ENCODE measurements at places on chromosomes 3 and 15.

GRCh38 chr3:135136361-135137100, 341.5 kb downstream of the EPHB1 start:
- DNase-seq = no peak

- no peak for DNase-seq
These were observed 866.9 kb downstream of the FHIT start for GRCh38 chr3:60384341-60384740.

GRCh38 chr3:87035339-87035738, 44.4 kb upstream of the VGLL3 start:
- DNase-seq = no peak

DNA sequence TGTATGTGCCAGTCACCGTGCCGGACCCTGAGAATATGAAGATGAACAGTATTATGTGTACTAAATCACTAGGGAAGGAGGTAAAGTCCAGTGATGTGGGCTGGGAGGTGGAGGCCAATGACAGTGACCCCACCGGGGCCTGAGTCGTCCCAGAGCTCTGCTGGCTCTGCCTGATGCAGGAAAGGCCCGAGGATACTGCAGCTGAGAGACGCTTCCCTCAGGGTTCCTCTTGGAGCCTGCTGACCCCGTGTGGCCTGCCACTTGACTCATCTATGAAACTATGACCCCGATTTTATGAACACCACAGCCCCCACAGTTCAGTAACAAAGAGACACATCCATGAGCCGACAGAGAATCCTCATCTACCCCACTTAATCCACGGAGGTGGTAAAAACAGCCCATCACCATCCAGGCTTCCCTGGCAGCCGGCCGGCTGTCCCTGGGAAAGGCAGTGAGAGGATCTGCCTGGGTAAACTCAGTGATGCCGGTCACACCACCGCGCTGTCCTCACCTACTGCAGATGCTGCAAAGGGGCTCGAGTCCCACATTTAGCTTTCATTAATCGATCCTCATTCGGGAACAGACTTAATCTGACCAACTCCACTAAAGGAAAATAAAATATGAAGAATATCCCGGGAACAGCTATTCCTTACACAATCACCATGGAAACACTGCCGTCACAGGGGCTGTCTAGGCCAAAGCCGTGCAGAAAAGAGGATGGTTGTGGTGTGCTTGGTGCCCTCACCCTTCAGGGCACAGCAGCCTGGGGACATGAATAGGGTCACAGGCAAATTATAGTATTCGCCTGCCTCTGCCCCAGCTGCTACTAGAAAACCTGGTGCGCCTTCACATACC, 82.9 kb downstream of the ARRDC4 start:
- no peak for DNase-seq

GRCh38 chr3:137330246-137330645, 372.5 kb downstream of the IL20RB start:
- no peak for DNase-seq

GRCh38 chr3:37527361-37527760, 334.3 kb upstream of the CTDSPL start:
- no peak for DNase-seq

DNA sequence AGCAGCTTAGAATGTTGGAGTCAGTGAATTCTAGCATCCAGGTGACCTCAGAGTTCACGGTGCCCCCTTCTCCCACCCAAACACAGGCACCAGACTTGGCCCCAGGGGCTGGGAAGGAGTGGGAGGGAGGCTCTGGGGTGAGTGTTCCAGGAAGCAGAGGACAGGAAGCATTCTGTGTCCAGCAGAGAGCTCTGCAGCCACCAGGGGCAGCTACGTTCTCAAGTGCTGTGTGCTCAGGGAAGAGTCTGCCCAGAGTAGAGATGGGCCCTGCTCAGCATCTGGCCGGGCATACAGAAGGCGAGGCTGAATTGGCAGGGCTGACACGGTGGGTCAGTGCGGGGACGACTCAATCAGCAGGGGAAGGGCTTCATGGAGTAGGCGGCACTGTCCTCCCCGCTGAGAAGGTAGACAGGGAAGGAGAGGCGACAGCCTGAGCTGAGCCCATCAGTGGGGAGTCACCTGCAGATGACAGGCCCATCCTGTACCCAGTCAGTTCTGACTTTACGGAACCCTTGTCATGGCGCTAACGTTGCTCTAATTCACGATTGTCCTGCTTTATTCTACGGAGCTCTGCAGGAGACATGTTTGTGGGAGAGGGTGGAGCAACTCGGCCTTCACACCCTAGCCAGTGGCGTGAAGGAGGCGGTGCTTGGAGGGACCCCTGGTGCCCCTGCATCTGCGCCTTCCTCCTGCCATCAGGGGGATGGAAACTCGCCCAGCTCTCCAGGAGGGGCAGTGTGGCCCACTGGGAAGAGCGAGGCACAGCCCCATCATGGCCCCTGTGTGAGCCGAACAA, 82.2 kb downstream of the C3orf70 start:
- DNase-seq = no peak

- no peak for DNase-seq
These were observed 430.4 kb downstream of the RBMS3 start for GRCh38 chr3:29711255-29711771.

GRCh38 chr3:160686955-160687535, 10.1 kb downstream of the ARL14 start:
- no peak for DNase-seq

GRCh38 chr3:23496165-23496564, 293.0 kb downstream of the UBE2E2 start:
- no peak for DNase-seq

GRCh38 chr3:78871048-78871447, 896.8 kb downstream of the ROBO1 start:
- no peak for DNase-seq

- no peak for DNase-seq
These were observed 669.5 kb downstream of the SQOR start for GRCh38 chr15:46304321-46304720.

DNA sequence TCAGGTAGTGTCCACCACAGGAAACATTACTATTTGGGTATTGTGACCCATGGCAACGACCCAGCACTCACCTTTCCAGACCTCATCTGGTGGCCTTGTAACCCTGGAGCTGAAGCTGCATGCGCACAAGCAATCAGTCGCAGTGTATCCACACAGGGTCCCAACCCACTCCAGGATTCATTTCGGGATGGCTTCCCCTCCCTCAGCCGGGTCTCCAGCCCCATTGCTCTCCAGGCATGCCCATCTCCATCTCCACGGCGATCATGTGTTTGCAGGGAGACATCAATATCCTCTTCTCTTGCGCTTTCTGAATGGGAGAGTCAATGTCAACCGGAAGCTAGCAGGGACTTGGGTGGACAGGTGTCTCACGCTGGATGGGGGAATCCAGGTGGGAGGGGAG, 35.2 kb downstream of the GOLGA6L2 start:
- DNase-seq = no peak

DNA sequence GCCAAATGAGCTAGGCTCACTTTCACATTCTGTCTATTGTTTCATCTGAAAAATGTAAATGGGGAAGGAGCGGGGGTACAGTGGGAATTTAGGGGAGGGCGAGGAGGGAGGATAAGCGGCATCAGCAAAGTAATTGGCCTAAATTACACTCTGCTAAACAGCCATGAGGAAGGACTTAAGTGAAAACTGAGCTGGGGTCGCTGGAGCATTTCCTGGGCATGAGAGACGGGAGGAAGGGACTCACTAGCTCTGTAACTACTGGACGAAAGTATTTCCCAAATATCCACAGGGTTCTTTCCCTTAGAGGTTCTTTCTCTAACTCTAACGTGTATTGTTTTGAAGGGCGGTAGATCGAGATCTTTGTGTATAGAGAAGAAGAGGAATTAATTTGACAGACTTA, 418.0 kb downstream of the SOX2 start:
- no peak for DNase-seq

GRCh38 chr15:47872869-47873432, 155.6 kb downstream of the SEMA6D start:
- no peak for DNase-seq

GRCh38 chr3:126181398-126181725, 976 bp upstream of the ALDH1L1 start:
- DNase-seq = no peak

- DNase-seq = peak; percentile 5
These were observed 288.0 kb downstream of the EPHA3 start for GRCh38 chr3:89395456-89395855.

- no peak for DNase-seq
These were observed 204.9 kb downstream of the TNIK start for GRCh38 chr3:171255236-171255806.

GRCh38 chr3:19220311-19220710, 72.0 kb downstream of the KCNH8 start:
- no peak for DNase-seq

- DNase-seq = no peak
These were observed 43.4 kb upstream of the LMCD1 start for GRCh38 chr3:8458238-8458661.

- no peak for DNase-seq
These were observed 212.7 kb downstream of the ALCAM start for GRCh38 chr3:105579439-105579838.

GRCh38 chr3:59425942-59426341, 376.1 kb upstream of the CFAP20DC start:
- DNase-seq = no peak

DNA sequence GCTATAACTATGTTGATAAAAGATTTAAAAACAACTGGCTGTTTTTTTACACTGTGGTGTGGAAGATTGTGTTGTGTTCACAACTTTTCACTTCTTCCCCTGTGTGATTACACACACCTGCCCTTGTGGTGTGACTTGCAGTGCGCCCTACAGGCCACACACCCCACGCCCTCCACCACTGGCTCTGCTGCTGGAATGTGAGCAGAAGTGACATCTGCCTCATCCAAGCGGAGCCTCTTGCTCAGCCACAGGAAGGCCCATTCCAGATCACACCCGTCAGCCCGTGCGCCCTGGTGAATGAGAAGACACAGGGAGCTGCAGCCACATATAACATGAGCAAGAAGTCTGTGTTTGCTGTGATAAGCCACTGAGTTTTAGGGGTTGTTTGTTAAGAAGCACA, 7.0 kb downstream of the CCR2 start:
- no peak for DNase-seq

DNA sequence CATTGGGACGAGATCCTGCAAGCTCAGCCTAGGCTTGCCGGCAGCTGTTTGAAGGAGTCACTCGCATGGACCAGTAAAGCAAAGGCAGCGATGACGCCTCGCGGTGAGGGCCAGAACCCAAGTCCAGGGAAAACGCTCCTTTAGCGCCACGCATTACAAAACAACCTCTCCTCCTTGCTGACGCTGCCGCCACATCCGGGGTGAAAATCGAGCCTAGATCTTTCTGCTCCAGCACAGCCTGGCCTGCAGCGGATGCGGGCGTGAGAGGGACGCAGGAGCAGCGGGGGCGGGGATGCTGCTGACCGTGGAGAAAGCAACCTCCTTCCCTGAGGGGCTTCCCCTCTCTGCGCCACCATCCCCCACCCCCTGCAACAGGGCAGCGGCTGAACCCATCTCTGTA, 46.7 kb downstream of the CASR start:
- DNase-seq = no peak

- no peak for DNase-seq
These were observed 155.1 kb downstream of the IGF1R start for GRCh38 chr15:98803228-98804056.

DNA sequence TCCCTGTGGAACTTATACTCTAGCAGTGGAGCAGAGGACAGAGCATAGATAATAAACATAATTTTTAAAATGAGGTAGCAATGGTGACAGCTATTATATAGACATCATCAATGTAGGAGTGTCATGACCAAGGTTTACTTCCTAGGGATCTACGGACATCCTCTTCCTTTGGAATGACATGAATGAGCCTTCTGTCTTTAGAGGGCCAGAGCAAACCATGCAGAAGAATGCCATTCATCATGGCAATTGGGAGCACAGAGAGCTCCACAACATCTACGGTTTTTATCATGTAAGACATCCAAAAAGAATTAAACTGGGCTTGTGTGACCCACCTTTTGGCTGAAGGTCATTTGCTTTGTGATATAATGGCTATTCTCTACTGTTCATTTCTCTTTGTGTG, 30.1 kb upstream of the CAPN3 start:
- DNase-seq = peak; percentile 15

GRCh38 chr3:127665586-127665985, 7.2 kb upstream of the ABTB1 start:
- no peak for DNase-seq

GRCh38 chr3:16174026-16174355, 489 bp upstream of the GALNT15 start:
- DNase-seq = no peak

DNA sequence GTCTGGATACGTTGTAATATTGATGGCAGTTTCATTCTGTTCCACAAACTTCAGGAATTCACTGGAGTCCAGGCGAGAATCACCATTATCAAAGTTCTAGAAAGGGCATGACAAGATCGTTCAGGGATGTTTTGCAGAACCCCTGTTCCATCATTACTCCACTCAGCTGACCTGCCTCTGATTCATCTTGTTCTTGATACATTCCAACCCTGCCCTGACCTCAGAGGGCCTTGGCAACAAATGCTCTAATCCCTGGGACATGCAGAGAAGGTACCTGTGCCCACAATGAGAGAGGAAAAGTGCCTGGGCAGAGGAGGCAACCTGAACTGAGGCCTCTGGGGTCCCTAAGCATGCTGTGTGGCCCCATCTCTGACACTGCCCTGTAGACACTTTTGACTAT, 45.9 kb downstream of the FSTL1 start:
- no peak for DNase-seq

GRCh38 chr3:116015931-116016330, 392.6 kb downstream of the GAP43 start:
- no peak for DNase-seq

GRCh38 chr15:84037301-84037700, 198.3 kb upstream of the GOLGA6L4 start:
- DNase-seq = no peak

DNA sequence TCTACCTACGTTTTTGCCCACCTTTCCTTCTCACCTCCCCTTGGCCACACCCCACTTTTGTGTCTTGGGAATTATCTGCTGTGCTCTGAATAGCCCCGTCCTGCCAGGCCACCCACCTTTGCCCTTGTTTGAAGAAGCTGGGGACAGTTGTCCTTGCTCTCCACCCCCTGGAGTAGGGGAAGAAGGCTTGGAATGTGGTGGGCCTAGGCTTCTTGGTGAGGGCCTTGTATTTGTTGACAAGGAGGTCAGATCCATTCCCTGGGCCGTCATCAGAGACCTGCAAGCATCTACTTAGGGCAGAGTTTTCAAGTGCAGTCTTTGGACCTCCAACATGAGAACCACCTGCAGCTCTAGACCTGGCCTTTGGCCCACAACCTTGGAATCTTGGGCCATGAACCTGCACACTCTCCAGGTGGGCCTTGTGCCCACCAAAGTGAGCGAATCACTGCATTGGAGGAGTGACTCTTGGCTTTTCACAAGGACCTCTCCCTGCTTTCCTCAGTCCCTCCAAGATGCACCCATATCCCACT, 160.6 kb downstream of the APBA2 start:
- DNase-seq = no peak

- no peak for DNase-seq
These were observed 284.4 kb upstream of the RASGRP1 start for GRCh38 chr15:38849046-38849445.

GRCh38 chr3:14304101-14305045, 98.0 kb upstream of the SLC6A6 start:
- DNase-seq = no peak

GRCh38 chr15:53758412-53758811, 1.1 kb downstream of the WDR72 start:
- no peak for DNase-seq

- DNase-seq = no peak
These were observed 30.8 kb upstream of the MINAR1 start for GRCh38 chr15:79401301-79401700.

- peak; percentile 54 for DNase-seq
These were observed 51.2 kb upstream of the ULK4 start for GRCh38 chr3:42012935-42013690.
